ENCODE measurements at places on chromosomes 2 and 18. TPM values are rescaled to one million over a fixed set of nuclear protein-coding genes. Genes with fewer than 3 reads are reported as not detected.
A peak's percentile ranks its signal among the peaks of the same experiment; 100 is the strongest.

CHMP1B gene
- 49.7 TPM for total RNA-seq

MROH2A gene
- not detected for total RNA-seq

HIBCH gene
- 16.3 TPM for total RNA-seq

RIT2 gene
- not detected for total RNA-seq

LRP1B gene
- 2.5 TPM for total RNA-seq

OR6B2 gene
- not detected for total RNA-seq

INPP5D gene
- total RNA-seq, result 14.7 TPM

SRD5A2 gene
- not detected for total RNA-seq

LRRC30 gene
- total RNA-seq, result not detected

TOGARAM2 gene
- total RNA-seq, result 0.73 TPM

ANKRD30B gene
- not detected for total RNA-seq

VIL1 gene
- not detected for total RNA-seq

LDAH gene
- total RNA-seq, result 25.7 TPM

HOXD1 gene
- not detected for total RNA-seq

DNA sequence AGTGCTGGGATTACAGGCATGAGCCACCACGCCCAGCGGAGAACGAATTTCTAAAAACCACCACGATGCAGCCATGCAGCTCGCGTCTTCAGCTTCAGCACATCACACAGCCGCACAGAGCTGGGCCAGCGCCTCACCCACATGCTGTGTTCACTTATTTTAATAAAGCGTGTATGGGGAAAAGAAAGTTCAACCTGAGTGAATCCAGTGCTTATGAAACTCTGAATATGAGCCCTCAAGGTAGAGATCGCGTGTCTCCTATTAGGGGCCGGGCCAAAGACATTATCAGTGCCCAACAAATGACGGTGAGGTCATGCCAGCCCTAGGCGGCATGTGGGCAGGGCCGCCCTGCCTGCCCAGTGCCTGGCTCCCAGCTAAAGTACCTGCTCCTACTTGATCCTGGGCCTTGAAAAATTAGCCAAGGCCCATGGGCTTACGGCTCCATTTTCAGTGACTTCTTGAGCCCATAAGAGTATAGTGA is 44.3 kb downstream of the SPRED2 start:
- H3K4me1 ChIP-seq, result peaks cover 18% of the 10 kb centered on the region
- H3K27me3 ChIP-seq, result no peaks in the 10 kb centered on the region
- no peak for DNase-seq
- no peak overlapping the region for H3K27ac ChIP-seq

DNA sequence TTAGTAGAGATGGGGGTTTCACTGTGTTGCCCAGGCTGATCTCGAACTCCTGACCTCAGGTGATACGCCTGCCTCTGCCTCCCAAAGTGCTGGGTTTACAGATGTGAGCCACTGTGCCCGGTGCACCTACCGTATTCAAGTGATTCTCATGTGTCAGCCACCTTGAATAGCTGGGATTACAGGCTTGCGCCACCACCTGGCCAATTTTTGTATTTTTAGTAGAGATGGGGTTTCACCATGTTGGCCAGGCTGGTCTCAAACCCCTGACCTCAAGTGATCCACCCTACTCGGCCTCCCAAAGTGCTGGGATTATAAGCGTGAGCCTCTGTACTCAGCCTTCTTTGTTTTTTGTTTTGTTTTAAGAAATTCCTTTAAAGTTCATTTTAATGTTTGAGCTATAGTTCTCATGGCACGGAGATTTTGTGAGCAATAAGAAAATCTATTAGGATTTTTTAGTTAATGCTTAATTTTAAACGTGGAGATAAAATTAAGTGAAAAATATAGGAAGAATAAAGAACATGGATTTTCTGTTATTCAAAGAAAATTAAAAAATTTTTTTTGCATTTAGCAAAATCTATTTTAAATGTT is 242.6 kb downstream of the PHLPP1 start:
- no peak overlapping the region for H3K27ac ChIP-seq
- H3K36me3 ChIP-seq, result no peaks in the 10 kb centered on the region
- DNase-seq, result no peak
- no peak overlapping the region for H3K4me3 ChIP-seq

- H3K36me3 ChIP-seq, result no peaks in the 10 kb centered on the region
- no peaks in the 10 kb centered on the region for H3K4me1 ChIP-seq
- H3K27me3 ChIP-seq, result no peaks in the 10 kb centered on the region
- DNase-seq, result no peak
- H3K4me3 ChIP-seq, result no peak overlapping the region
- H3K27ac ChIP-seq, result no peak overlapping the region
Observed at GRCh38 chr2:221635949-221636348, 63.8 kb upstream of the EPHA4 start.

- no peaks in the 10 kb centered on the region for H3K36me3 ChIP-seq
- DNase-seq, result no peak
- no peak overlapping the region for H3K27ac ChIP-seq
- H3K27me3 ChIP-seq, result no peaks in the 10 kb centered on the region
- no peak overlapping the region for H3K4me3 ChIP-seq
- H3K4me1 ChIP-seq, result no peaks in the 10 kb centered on the region
Observed at GRCh38 chr2:6196449-6196848, 504.3 kb downstream of the SOX11 start.

- no peaks in the 10 kb centered on the region for H3K36me3 ChIP-seq
- no peak overlapping the region for H3K27ac ChIP-seq
- no peaks in the 10 kb centered on the region for H3K4me1 ChIP-seq
- DNase-seq, result no peak
- no peaks in the 10 kb centered on the region for H3K27me3 ChIP-seq
Observed at GRCh38 chr2:127054604-127054930, 52.4 kb downstream of the BIN1 start.

GRCh38 chr2:20425884-20426283 is 21.0 kb upstream of the RHOB start:
- H3K27ac ChIP-seq, result no peak overlapping the region
- peaks cover 25% of the 10 kb centered on the region for H3K4me1 ChIP-seq
- no peaks in the 10 kb centered on the region for H3K36me3 ChIP-seq

DNA sequence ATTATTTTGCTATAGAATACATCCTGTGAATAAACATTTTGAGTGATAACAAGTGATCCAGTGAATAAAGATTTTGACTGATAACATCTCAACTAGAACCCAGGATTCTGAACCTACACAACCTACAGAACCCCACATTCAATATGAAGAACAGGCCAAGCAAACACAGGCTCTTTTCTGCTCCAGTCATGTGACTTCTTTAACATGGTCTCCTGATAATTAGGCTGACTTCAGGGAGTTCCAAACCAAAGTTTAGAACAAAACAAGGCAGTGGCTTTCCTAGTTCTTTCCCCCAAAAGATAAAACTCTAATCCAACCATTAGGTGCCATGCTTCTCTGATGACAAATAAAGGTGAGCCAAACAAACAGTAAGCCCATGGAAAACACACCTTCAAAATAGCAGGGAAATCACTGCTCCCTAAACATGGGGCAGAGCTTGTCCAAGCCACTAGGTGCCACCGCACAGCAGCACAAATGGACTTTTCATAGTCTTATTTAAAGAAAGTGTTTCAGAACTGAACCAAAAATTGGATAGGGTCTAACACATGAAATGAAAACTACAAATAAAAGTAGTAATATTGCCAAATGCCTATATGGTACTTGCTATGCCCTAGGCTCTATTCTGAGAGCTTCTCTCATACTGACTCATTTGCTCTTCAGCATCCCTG is 95.3 kb downstream of the EVA1A start:
- DNase-seq, result peak; percentile 31
- no peaks in the 10 kb centered on the region for H3K36me3 ChIP-seq
- H3K4me1 ChIP-seq, result peaks cover 4% of the 10 kb centered on the region
- no peak overlapping the region for H3K4me3 ChIP-seq

DNA sequence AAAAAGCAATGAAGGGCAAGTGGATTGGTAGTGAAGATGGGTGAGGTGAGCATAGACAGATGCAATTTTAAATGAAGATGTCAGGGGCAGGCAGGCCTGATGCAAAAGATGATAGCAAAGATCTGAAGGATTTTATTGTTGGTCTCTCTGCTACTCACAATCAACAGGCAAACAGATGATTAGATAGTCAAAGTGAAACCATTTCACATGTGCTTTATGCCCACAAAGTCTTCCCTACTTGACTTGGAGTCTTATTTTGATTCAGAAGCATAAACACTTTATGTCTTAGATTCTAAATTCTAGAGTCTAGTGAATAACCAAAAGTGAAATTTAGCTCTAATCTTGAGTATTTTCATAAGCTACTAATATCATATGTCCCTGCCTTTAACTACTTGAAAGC is 153.8 kb upstream of the HNRNPA3 start:
- no peaks in the 10 kb centered on the region for H3K36me3 ChIP-seq
- no peaks in the 10 kb centered on the region for H3K4me1 ChIP-seq
- H3K27ac ChIP-seq, result no peak overlapping the region

DNA sequence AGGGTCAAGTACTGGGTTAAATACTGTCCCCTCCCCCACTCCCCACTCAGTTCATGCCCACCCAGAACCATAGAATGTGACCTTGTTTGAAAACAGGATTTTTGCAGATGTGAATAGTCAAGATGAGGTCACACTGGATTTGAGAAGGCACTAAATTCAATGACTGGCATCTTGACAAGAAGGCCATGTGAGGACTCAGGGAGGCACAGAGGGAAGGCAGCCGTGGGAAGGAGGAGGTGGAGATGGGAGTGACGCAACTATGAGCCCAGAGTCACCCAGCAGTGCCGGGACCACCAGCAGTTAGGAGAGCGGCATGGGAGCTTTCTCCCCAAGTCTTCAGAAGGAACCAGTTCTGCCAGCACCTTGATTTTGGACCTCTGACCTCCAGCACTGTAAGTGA is 257.3 kb downstream of the BCL2 start:
- H3K27ac ChIP-seq, result no peak overlapping the region
- no peak for DNase-seq
- no peak overlapping the region for H3K4me3 ChIP-seq
- H3K27me3 ChIP-seq, result peaks cover 2% of the 10 kb centered on the region

DNA sequence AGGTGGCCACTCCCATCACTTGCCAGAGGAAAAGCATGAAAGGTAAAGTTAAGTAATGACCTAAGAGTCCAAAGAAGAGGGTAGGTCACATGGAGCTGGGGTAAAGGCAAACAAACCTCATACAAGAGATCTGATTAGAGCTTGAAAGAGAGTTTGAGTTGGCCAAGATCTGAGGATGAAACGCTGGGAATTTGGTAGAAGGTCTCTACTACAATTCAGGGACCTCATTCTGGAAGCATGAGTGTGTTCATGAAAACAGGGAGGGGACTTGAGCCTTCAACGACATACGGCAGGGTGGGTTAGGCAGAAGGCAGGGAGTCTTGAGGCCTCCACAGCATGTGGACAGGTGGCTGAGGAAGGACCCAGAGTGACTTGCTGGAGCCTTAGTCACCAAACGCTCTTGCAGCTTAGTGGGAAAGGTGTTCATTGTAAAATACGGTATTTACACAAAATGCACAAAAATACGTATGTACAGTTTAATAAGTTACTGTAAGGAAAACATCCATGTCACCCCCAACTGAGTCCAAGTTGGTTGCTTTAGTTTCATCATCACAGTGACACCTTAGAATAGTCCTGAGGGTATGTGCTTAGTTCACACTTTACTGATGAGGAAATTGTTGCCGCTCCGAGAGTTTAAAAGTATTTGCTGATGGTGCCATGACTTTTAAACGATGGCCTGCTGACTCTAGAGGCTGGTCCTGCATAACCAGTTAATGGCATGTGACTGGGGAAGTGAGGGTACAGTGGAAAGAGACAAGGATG is 5.0 kb upstream of the FARP2 start:
- no peaks in the 10 kb centered on the region for H3K27me3 ChIP-seq
- no peak for DNase-seq
- peaks cover 3% of the 10 kb centered on the region for H3K4me1 ChIP-seq

DNA sequence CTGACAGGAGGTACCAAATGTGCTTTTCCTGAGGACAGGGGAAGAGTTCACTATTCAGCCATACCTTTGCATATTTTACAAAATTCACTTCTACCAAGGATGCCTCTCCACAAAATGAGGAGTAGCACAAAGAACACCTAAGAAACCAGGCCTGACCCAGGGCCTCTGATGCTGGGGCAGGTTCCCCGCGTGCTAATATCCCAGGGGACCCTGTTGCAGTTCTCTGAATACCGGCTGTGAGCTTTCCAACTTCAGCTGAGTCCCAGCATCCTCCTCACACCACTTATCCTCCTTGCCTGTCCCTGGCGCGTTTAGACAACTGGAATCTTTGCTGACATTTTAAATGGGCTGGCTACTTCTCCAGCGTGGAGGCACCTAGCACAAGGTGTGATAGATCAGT is 142.3 kb downstream of the BCL2 start:
- H3K36me3 ChIP-seq, result no peaks in the 10 kb centered on the region
- H3K27ac ChIP-seq, result no peak overlapping the region
- H3K4me3 ChIP-seq, result no peak overlapping the region
- peaks cover 27% of the 10 kb centered on the region for H3K27me3 ChIP-seq
- DNase-seq, result no peak

DNA sequence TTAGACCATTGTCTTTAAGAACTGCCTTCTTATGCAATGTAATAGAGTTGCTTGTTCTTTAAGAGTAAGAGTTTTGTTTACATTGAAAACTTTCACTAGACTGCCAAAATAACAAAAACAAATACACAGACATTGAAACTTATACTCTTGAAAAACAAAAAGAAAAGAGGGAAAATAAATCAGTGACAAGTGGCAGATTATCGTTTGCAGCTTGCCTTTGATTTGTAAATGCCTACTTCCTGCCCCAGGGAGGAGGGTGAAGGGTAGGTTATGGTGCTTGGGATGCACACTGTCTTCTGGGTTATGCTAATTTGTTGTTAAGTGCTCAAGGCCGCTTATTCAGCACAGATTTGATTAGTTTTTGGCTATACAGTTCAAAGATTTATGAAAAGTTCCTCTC is 198.7 kb downstream of the TGIF1 start:
- H3K4me3 ChIP-seq, result no peak overlapping the region
- H3K27me3 ChIP-seq, result no peaks in the 10 kb centered on the region
- H3K36me3 ChIP-seq, result no peaks in the 10 kb centered on the region
- H3K4me1 ChIP-seq, result peaks cover 34% of the 10 kb centered on the region
- no peak for DNase-seq
- no peak overlapping the region for H3K27ac ChIP-seq

GRCh38 chr18:79387214-79387613 is 8.5 kb upstream of the NFATC1 start:
- no peak overlapping the region for H3K4me3 ChIP-seq
- H3K27ac ChIP-seq, result no peak overlapping the region
- no peaks in the 10 kb centered on the region for H3K4me1 ChIP-seq
- H3K27me3 ChIP-seq, result peaks cover 34% of the 10 kb centered on the region
- no peaks in the 10 kb centered on the region for H3K36me3 ChIP-seq

DNA sequence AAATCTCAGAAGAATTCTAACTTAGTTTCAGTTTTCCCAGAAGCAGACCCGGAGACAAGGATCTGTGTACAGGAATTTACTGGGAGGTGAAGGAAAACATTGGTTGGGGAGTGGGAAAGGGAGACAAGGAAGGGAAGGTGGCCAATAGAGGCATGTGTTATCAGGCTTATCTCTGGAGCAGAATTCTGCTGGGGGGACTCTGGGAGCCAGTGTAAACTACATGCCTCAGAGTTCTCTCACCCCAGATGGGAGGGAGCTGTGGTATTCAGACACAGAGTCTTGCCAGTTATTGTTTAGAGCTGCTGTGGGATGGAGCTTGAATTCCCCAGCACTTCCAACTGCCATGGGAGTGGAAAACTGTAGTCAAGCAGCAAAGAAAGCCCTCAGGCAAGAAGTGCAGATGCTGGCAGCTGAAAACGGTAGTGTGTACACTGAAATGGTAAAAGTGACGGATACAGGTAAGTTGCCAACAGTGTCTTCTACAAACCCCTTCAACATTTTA is 19.0 kb downstream of the DNPEP start:
- no peaks in the 10 kb centered on the region for H3K27me3 ChIP-seq
- H3K4me1 ChIP-seq, result peaks cover 6% of the 10 kb centered on the region
- peak overlapping the region; percentile 52 for H3K27ac ChIP-seq
- H3K36me3 ChIP-seq, result no peaks in the 10 kb centered on the region
- H3K4me3 ChIP-seq, result no peak overlapping the region
- peak; percentile 95 for DNase-seq
